Astrocyte of the spinal cord (primary cell): ENCODE measurements at places on chromosomes 3 and 15.
A peak's percentile ranks its signal among the peaks of the same experiment; 100 is the strongest.

GRCh38 chr15:89383365-89384175 is 48.9 kb upstream of the POLG start:
- no peak for DNase-seq

GRCh38 chr3:128784232-128784631 is 58.2 kb downstream of the RAB7A start:
- peak; percentile 18 for DNase-seq

DNA sequence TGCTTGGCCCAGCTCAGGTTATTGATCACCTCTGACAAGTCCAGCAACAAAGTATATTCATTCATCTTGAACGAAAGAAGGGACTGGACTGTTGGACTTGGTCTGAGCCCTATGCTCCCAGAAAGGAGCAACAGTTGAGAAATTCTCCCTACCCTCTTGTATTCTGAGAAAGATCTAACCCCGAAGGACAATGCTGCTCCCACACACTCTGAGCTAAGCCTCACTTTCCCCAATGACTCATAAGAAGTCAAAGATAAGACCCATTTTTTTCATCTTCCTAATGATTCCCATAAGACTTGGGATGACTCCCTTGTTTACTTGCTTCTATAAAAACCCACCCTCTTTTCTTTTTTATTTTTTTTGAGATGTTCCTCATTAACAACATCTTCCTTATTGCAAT is 549.4 kb upstream of the MDFIC2 start:
- DNase-seq, result peak; percentile 40

DNA sequence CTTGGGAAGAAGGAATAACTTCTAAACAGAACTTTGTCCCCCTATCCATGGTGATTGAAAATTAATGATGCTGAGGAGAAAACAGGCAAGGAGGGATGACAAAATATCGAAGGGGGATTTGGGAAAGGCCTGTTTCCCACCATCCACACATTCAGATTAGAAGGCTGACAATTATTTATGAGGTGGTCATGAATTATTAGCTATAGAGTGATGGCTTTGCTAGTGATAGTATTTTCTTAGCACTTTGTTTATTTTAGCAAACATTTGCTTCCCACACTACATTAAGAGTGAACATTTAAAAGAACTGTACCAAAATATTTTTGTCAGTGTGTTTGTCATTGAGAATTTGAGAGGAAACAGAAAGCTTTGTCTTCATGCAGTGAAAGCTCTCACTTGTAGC is 172.6 kb upstream of the PDZRN3 start:
- no peak for DNase-seq

- no peak for DNase-seq
These were observed 80.1 kb upstream of the GBE1 start for GRCh38 chr3:81841540-81841939.

DNA sequence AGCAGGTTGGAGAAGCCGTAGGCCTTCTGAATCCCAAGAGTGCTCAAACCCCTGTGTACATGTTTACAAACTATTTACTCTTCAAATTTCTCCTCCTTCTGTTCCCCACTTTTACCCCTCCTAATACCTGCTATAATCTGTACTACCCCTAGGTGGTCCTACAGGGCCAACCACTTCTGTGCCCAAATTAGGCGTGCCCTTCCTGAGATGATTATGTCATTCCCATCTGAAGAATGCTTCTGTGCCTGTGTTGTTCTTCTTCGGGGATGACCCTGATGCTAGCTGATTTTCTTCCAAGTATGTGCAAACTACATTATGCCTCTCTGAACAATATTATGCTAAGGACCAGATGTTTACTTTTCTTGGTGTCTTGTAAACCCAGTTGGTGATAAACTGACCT is 20.5 kb downstream of the RBP2 start:
- no peak for DNase-seq

GRCh38 chr3:180835501-180835900 is 77.0 kb upstream of the FXR1 start:
- DNase-seq, result no peak

GRCh38 chr15:89499156-89499555 is 2.8 kb upstream of the RHCG start:
- DNase-seq, result no peak

GRCh38 chr15:80852676-80853075 is 73.5 kb downstream of the CEMIP start:
- no peak for DNase-seq

DNA sequence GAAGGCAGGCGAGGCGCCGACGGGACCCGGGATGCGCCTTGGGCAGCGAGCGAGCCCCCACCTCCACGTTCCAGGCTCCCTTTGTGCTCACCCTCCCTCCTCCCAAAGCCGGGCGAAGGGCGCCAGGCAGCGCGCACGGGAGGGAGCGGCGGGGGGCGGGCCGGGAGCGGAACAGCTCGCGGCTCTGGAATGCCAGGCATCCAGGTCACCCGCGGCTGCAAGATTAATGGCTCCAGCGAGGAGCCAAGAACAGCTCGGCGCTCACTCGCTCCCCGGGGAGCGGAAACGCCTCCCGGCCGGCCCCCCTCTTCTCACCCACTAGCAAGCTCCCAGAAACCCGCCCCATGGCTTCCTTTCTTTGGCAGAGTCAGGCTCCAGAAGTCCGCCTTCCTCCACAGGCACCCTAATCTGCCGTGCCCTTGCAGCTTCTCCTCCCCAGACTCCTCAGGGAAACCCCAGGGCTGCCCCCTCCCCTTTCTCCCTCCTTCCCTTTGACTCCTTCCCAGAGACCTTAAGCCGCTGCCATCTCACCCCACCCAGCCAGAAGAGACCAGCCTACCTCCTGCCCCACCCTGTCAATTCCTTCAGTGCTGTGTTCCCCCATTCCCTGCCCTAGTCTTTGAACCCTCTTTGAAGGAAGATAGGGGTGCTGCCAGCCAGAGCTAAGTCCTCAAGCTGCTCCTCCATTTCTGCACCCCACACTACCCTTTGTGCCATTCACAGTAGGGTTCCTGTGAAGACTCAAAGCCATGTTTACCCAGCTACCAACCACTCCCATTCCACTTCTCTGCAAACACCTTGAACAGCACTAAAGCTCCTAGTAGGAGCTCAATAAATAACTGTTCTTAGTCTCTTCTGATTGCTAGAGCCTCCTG is 9.9 kb downstream of the AMOTL2 start:
- DNase-seq, result peak; percentile 99

DNA sequence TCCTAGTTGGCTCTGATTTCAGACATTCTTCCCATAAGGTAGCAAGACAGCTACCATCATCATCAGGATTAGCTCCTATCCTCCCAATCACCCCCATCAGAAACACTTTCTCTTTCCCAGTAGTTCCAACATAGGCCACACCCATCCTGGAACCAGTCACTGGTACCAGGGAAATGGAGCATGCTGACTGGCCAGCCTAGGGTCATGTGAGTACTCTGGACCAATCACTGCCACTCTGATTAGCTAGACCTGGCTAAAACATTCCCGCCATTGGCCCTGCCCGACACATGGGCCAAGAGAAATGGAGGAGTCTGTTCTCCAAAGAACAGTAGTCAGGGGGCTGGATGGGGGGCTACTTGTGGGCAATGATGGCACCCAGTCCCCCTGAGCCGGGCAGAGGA is 12.4 kb downstream of the EFCC1 start:
- no peak for DNase-seq

GRCh38 chr15:68315495-68316031 is 38.0 kb downstream of the FEM1B start:
- DNase-seq, result peak; percentile 80

DNA sequence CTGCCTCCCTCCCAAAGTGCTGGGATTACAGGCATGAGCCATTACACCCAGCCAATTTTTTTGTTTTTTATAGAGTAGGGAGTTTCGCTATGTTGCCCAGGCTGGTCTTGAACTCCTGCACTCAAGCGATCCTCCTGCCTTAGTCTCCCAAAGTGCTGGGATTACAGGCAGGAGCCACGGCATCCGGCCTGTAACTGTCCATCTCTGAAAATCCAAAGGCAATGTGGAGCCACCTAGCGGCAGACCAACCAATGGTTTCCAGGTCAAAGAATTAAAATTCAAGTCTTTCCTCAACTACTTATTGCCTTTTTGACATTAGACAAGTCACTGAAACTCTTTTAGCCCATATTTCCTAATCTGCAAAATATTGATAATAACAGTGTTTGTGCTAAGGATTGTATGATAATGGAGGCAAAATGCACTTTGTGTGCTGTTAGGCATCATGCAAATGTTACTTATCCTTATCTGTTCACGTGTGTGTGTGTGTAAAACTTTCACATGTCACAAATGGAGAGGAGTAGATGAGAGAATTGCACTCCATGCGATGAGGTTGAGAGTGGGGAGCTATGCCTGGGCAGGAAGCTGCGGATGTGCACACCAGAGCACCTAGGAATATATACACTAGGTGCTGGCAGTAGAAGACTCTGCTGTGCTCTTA is 48.7 kb downstream of the COL8A1 start:
- peak; percentile 76 for DNase-seq

- no peak for DNase-seq
These were observed 39.7 kb downstream of the KLHL25 start for GRCh38 chr15:85754989-85755388.

DNA sequence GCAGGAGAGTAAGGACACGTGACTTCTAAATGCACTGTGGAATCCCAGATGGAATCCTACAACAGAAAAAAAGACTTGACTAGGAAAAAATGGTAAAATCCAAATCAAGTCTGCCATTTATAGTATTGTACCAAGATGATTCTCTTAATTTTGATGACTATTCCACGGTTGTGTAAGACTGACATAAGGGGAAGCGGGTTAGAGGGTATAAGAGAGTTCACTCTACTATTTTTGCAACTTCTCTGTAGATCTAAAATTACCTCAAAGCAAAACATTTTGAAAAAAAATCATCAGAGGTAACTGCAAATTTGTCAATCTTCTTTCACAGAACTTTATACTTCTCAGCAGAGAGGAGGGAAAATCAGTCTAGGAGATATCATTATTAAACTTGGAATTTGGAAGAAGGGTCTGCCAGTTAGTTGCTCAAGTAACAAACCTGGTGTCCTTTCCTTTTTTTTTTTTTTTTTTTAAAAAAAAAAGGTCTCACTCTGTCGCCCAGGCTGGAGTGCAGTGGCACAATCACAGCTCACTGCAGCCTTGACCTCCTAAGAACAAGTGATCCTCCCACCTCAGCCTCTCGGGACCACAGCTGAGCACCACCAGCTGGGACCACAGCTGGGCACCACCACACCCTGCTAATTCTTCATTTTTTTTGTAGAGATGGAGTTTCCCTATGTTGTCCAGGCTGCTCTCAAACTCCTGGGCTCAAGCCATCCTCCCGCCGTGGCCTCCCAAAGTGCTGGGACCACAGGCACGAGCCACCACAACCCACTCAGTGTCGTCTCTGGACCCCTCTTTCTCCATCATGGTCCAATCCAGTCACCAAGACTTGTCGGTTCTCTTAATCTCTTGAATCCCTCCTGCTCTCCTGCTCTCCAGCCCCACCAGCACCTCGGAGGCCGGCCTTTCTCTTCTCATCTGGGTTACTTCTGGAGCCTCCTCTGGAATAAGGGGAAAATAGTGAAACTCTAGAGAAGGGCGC is 14.9 kb upstream of the HES1 start:
- DNase-seq, result no peak

DNA sequence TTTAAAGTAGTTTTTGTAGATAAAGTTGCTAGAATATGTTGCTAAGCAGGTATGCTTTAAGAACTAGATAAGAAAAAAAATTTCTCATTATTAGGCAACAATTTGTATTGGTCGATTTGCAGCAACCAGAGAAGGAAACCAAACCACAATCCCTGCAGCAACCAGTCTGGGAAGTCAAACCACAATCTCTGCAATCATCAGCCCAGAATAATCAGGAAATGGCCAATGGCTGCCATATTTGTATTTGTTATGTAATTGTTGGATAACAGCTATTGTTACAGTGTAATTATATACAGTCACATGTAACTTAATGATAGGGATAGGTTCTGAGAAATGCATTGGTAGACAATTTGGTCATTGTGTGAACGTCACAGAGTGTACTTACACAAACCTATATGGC is 23.6 kb downstream of the STXBP5L start:
- DNase-seq, result no peak

DNA sequence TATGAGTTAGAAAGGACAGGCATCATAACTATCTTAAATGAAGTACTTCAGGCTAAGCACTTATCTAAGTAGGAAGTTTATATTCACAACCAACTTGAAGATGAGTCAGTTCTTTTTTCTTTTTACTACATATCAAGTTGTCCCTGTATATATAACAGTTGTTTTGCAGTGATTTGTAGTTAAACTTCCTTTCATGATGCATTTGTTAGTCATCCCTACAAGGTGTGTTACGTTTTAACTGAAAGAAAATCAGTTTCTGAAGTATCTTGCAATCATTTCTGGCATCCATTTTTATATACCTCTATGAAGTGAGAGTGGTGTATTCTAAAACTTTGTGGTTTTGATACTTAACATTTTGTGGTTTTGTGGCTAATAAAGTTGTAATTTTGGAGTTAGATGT is 46.1 kb downstream of the ZFAND6 start:
- DNase-seq, result peak; percentile 67
